ENCODE measurements at places on chromosomes 5 and 9.
A peak's percentile ranks its signal among the peaks of the same experiment; 100 is the strongest.

DNA sequence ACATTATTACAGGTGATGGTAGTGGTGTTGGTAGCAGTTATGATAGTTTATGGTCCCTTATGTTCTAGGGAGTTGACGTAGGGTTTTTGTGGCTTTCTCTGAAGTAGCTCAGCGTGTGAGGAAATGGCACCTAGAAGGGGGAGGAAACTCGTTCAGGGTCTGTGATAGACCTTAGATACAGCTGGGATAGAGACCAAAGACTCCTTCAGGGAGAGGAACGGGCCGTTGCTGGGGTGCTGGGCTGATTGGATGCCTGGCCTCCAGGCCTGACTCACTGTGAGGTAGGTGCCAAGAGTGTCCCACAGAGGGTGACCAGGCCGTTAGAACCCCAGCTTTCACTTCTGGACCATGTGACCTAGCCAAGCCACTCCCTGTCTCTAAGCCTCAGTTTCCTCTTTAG, 96.6 kb downstream of the DAB2IP start:
- no peak for DNase-seq

- DNase-seq: no peak
These were observed 221.2 kb downstream of the SLC12A2 start for GRCh38 chr5:128304791-128305190.

DNA sequence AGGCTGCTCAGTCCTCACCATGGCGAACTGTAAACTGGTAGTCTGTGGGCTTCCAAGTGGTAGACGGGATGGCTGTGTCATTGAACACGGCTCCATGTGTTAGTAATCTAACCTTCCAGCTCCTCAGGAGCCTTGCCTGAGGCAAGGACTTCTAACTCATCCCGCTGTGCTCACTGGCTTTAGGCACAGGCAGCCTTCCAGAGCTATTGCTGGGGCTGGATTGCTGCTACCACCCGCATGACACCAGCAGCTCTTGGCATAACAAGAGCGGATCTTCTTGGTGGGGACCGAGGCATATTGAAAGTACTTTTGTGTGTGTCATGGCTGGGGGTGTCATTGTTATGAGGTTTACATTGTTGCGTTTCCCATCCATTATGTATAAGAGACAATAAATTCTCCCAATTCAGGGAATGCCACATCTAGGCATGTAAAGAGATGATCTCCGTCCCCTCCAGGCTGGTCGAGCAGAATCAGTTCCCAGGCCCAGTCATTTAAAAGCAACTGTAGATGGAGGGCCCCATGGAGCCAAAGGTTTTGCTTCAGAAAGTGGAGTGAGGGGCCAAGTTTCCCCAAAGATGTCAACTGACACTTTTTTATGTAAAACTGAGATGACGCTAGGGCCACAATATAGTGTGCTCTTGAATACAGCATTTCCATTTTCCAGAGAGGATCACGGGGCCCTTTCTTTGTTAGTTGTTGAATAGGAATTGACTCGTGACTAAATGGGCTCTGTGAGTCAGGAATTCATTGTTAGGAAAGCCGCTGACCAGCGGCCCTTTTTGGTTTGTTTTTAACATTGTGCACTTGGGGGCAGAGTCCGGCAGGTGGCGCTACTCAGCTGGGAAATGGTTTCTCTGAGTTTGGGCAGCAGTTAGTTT, 759.5 kb downstream of the TAF11L14 start:
- peak; percentile 77 for DNase-seq

DNA sequence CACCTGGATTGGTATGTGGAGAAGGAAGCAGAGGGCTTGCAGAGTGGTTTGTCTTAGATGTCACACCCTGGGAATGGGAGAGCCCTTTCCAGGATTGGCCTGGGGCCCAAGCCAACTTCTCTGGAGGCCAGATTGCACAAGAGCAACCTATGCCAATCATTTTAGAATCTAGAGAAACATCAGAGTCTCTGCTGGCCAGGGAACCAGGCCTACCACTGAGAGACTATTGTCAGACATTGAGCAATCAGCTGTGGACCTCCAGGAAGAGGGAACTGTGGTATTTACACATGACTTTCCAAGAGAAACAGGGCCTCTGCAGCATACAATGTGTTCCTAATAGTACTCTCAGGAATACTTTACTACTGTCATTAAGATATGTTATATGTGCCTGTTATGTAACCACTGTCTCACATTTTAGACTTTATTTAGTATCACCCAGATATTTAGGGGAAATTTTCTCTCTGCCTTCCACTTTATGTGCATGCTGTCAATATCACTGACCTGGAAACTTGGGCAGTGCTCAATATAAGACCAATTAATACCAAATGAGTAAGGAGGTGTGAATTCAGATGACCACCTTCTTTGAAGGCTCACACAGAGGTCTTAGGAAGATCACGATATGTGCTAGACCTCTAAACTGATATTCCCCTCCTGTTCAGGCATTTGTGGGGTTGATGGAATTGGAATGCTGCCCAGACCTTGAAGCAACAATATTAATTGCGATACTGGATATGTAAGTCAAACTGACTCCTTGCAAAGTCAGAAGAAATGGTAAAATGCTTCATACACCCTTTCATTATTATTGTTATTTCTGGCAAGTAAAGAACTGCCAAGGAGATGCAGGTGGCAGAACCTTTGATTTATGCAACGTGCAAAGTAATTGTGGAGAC, 20.5 kb upstream of the CCL28 start:
- no peak for DNase-seq

GRCh38 chr5:69202497-69202896, 13.1 kb downstream of the CENPH start:
- no peak for DNase-seq

DNA sequence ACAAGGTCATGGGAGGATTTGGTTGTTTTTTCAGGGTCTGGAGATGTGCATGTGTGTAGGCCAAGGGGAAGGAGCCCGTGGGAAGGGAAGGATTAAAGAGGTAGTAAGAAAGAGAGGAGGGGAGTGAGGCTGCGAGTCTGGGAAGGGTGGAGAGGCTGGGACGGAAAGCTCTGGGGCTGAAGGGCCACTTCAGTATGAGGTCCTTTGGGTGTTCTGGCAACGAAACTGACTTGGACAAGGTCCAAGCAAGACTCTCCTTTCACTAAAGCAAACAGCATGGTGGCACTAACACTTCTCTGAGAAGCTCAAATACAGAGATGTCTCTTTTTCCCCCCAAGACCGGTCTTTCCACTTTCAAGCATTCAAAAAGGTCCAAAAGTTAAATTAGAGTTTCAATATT, 394.5 kb downstream of the ARHGEF28 start:
- DNase-seq: no peak

DNA sequence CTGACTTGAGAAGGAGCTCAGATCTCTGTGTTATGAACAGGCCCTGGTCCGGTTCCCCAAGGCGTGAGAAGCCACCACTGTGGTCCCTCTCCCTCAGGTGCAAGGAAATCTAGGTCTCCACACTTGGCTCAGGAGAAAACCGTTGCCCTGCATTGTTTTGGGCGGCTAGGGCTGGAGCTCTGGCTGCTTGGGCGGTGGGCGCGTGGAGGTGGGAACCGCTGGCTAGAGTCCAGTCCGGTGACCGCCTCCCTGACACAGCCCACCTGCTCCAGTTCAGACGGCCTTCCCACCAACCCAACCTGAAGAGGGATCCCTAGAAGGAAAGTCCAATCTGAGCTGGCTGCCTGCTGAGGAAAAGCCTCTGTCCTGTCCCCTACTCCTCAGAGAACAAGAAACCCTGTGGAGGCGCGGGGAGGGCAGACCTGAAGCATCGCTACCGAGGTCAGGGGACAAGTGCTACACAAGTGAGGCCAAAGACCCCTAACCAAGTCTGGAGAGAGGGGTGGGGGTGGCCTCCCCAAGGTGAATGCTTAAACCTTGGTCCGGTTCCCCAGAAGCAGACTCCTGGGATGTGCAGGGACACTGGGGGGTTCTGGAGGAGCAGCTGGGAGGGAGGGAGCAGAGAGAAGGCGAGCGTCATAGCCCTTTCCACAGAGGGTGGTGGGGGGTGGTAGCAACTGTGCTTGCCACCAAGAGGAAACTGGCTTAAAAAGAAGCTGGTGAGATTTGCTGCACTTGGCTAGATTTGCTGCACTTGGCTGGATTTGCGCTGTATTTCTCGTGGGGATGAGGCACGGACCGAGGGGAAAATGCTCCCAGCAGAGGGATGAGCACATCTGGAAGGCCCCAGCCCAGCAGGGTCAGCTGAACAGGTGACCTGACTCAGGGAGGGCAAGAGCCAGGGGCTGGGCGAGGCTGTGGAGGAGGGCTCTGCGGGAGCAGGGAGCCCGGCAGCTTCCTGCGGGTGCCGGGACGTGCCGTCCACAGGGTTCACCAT, 65.2 kb downstream of the RAPGEF1 start:
- DNase-seq: no peak

GRCh38 chr5:96377167-96377566, 55.9 kb downstream of the PCSK1 start:
- no peak for DNase-seq

DNA sequence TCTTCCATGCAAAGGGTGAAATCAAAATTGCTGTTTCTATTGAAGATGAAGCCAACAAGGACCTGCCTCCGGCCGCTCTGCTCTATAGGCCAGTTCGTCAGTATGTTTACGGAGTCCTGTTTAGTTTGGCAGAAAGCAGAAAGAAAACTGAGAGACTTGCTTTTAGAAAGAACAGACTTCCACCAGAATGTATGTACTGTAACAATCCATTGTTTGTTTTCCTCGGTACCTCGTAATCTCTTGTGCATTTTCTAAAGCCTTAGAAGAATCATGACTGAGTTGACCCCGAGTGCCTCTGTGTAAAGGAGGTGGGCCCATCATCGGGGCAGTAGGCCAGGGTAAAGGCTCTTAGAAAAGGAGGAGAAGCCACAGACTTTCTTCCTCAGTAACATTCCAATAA, 44.2 kb upstream of the PHF2 start:
- DNase-seq: no peak

DNA sequence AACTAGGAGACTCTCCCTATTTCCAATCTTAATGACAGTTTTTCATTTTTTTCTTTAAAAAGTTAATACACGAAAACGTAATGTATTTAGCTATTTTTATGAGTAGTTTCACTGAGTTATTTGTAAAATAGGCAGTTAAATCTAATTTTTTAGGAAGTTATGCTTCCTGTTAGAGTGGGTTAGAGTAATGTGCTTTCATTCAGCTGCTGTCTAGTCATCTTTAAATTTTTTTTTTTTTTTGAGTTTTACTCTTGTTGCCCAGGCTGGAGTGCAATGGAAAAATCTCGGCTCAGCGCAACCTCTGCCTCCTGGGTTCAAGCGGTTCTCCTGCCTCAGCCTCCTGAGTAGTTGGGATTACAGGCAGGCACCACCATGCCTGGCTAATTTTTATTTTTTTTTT, 34.0 kb downstream of the CDC42SE2 start:
- DNase-seq: no peak
